Naive thymus-derived CD4-positive, alpha-beta T cell (primary cell): ENCODE measurements at places on chromosomes 16 and 17. TPM values are rescaled to one million over a fixed set of nuclear protein-coding genes. Genes with fewer than 3 reads are reported as not detected.

DNA sequence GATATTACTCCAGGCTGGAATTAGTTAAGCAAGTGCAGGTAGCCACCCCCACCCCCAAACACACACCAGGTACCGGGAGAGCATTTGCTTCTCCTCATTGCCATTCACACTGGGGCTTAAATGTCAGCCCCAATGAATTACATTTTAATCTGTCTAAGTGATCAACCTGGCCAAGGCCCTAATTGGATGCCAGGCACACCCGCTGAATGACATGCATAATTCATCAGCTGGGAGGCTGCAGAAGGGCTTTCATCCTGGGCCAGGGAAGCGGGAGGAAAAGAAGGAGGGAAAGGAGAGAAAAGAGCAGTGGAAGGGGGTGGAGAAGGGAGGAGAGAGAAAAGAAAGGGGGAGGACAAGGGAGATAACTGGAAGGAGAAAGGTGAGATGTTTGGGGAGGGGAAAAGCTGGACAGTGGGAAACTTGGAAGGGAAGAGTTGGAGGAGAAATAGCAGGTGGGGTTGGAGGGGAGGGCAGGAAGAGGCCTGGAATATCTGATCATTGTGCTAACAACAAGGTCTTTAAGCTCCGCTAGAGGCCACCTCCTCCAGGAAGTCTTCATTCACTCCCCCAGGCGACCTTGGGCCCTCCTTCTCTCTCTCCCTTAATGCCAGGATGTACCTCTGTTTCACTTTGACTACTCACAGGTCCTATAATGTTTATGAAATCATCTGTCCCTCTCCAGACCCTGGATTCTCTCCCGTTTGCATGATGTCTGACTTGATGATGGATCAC lies 40.1 kb upstream of the CES5A start:
- no peaks in the 10 kb centered on the region for H3K27me3 ChIP-seq
- no peak overlapping the region for H3K27ac ChIP-seq
- H3K4me3 ChIP-seq: no peak overlapping the region
- no peaks in the 10 kb centered on the region for H3K4me1 ChIP-seq

- H3K36me3 ChIP-seq: peaks cover 11% of the 10 kb centered on the region
- no peak for DNase-seq
- no peaks in the 10 kb centered on the region for H3K4me1 ChIP-seq
- no peak overlapping the region for H3K27ac ChIP-seq
- H3K27me3 ChIP-seq: no peaks in the 10 kb centered on the region
Measured at GRCh38 chr17:50363217-50364060, 9.5 kb downstream of the MRPL27 start.

- no peak for DNase-seq
- no peak overlapping the region for H3K27ac ChIP-seq
- no peaks in the 10 kb centered on the region for H3K4me1 ChIP-seq
- no peak overlapping the region for H3K4me3 ChIP-seq
- H3K27me3 ChIP-seq: no peaks in the 10 kb centered on the region
- H3K36me3 ChIP-seq: no peaks in the 10 kb centered on the region
Measured at GRCh38 chr16:12584488-12585233, 219.0 kb downstream of the CPPED1 start.

- peak; percentile 99 for DNase-seq
- H3K4me3 ChIP-seq: peak overlapping the region; percentile 67
- peaks cover 3% of the 10 kb centered on the region for H3K4me1 ChIP-seq
- H3K27ac ChIP-seq: peak overlapping the region; percentile 69
- peaks cover 4% of the 10 kb centered on the region for H3K36me3 ChIP-seq
- no peaks in the 10 kb centered on the region for H3K27me3 ChIP-seq
Measured at GRCh38 chr16:14285513-14286367, 214.6 kb downstream of the MRTFB start.

DNA sequence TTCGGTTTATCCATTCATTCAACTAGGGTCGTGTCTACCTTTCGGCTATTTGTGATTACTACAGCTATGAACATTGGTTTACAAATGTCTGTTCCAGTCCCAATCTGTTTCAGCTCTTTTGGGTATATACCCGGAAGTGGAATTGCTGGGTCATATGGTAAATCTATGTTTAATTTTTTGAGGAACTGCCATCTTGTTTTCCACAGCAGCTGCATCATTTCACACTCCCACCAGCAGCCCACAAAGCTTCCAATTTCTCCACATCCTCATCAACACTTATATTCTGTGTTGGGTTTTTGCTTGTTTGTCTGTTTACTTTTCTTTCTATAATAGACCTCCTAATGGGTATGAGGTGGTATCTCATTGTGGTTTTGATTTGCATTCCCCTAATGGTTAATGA lies 48.7 kb upstream of the GINS3 start:
- no peaks in the 10 kb centered on the region for H3K27me3 ChIP-seq
- H3K36me3 ChIP-seq: no peaks in the 10 kb centered on the region
- no peak overlapping the region for H3K27ac ChIP-seq
- H3K4me3 ChIP-seq: no peak overlapping the region
- no peak for DNase-seq
- H3K4me1 ChIP-seq: no peaks in the 10 kb centered on the region

GRCh38 chr17:44518032-44518431 lies 14.8 kb upstream of the GPATCH8 start:
- no peak overlapping the region for H3K27ac ChIP-seq
- H3K4me3 ChIP-seq: no peak overlapping the region
- DNase-seq: no peak
- H3K27me3 ChIP-seq: no peaks in the 10 kb centered on the region
- H3K36me3 ChIP-seq: no peaks in the 10 kb centered on the region

DNA sequence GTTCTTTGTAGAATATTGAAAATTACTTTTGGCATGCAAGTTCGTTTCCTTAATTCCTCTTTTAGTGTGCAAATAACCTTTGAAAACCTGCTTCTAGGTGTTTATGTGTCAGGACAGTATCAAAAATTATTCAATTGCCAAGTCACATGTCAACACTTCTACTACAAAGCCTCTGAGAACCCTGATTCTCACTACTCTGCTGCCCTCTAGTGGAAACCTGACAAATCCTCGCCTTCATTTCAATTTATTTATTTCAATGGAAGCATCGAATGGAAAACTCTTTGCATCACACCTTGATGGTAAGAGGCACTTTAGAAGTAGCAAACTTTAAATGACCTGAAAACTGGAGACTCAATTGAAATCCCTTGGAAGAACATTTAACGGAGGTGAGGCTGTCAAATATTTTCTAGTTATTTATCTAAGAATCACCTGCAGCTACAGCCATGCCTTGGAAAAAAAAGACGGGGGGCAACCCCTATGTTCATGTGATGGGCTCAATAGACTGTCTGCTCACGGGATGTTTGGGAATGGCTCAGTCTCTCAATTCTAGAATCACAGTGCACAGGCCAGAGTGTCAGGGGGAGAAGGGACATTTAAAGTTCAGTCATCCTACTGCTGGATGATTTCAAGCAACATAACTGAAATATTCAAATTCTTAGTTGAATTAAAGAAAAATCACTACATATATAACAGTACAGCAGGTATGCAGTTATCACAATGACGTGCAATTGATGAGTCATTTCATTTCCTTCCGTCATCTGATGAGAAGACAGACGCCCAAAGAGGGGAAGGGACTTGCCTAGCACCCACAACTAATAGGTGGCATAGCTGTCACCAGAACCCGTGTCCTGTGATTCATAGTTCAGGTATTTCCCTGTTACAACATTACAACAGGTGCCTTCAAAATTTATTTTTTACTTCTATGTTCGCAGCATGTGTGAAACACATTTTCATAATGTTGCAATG lies 563.9 kb downstream of the TOX3 start:
- no peaks in the 10 kb centered on the region for H3K36me3 ChIP-seq
- no peaks in the 10 kb centered on the region for H3K27me3 ChIP-seq
- no peak overlapping the region for H3K27ac ChIP-seq
- H3K4me3 ChIP-seq: no peak overlapping the region
- no peak for DNase-seq

DNA sequence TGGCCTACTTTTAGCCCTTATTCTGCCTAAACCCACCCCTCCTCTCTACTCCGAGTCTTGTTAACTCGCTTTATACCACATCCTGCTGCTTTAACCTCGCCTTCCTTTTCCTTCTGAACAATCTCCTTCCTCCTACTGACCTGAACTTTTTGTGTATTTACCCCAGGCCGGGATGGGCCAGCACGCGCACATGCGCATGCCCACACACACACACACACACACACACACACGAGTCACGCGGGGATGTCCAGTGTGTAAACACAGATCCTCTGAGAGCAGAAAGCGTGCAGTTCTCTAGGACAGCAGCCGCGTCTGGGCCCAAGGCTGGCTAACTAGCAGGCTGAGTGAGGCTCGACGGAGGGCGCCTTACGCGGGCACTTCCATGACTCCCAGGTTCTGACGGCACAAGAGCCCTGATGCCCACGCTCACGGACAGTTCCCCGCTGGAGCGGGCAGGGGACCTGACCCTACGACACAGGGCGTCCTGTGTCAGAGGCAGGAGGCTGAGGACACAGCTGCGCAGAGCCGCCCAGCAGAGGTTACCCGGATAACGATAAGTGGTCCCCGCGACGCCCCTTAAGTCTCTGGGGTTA lies 610 bp downstream of the PIK3R5 start:
- peaks cover 40% of the 10 kb centered on the region for H3K4me1 ChIP-seq
- peaks cover 5% of the 10 kb centered on the region for H3K36me3 ChIP-seq
- H3K4me3 ChIP-seq: peak overlapping the region; percentile 81
- no peaks in the 10 kb centered on the region for H3K27me3 ChIP-seq

GRCh38 chr17:2940352-2940751 lies 123.1 kb downstream of the OR1D5 start:
- DNase-seq: no peak
- H3K27me3 ChIP-seq: no peaks in the 10 kb centered on the region
- no peaks in the 10 kb centered on the region for H3K36me3 ChIP-seq
- no peak overlapping the region for H3K4me3 ChIP-seq
- H3K27ac ChIP-seq: no peak overlapping the region

DNA sequence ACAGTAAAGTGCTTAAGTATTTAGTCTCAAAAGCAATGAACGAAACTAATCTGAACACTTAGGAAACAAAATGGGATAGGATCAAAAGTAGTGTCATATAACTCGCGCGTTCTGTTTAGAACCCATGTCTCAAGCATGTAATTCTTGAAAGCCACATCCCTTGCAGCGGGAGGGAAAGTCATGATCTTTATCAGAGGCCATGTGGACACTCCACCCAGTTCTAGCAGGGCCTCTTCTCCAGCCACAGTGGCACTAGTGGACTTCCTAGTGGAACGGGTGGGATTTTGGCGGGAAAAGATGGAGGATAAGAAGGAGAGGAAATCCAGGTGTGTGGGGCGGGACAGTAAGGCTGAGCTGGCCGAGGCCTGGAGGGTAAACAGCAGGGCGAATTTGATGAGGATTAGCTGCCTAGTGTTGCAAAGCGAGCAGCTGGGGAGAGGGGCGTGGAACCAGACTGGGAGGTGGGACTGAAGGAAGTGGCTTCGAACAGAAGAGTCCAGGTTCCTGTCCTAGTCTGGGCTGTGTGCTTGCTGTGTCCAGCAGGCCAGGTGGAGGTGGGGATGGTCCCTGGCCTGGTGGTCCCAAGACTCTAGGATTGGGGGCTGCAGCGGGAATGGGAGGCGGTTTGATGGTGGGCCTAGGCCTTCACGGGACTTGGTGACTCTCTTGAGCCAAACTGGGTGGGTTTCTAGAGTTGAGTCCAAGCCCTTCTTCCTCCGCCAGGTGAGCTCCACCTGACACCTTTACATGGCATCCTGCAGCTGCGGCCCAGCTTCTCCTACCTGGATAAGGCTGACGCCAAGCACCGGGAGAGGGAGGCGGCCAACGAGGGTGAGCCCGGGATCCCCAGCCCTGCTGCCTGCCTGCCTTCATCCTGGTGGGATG lies 15.9 kb downstream of the POLR3E start:
- no peak overlapping the region for H3K4me3 ChIP-seq
- no peaks in the 10 kb centered on the region for H3K27me3 ChIP-seq
- H3K4me1 ChIP-seq: no peaks in the 10 kb centered on the region
- H3K27ac ChIP-seq: no peak overlapping the region
- peaks cover 92% of the 10 kb centered on the region for H3K36me3 ChIP-seq

KRTAP9-2 gene
- not detected for polyA plus RNA-seq
